ENCODE measurements at places on chromosomes 1 and 21. TPM values are rescaled to one million over a fixed set of nuclear protein-coding genes. Genes with fewer than 3 reads are reported as not detected.

VANGL1 gene
- 15.0 TPM for polyA plus RNA-seq

RAD54L gene
- 14.6 TPM for polyA plus RNA-seq

RYR2 gene
- polyA plus RNA-seq, result 7.8 TPM

MACF1 gene
- 441 TPM for polyA plus RNA-seq

TNNI3K gene
- polyA plus RNA-seq, result 1.6 TPM

GJB3 gene
- polyA plus RNA-seq, result 0.15 TPM

CD84 gene
- 2.6 TPM for polyA plus RNA-seq

HCRTR1 gene
- not detected for polyA plus RNA-seq

SYF2 gene
- 86.2 TPM for polyA plus RNA-seq

FAM163A gene
- polyA plus RNA-seq, result 0.06 TPM

RGL1 gene
- polyA plus RNA-seq, result 45.9 TPM

AVPR1B gene
- not detected for polyA plus RNA-seq

DVL1 gene
- 29.5 TPM for polyA plus RNA-seq

DYNLT5 gene
- polyA plus RNA-seq, result 11.3 TPM

RSPH1 gene
- 4.2 TPM for polyA plus RNA-seq

CACNA1S gene
- 0.11 TPM for polyA plus RNA-seq

Data from left lung (tissue), 14 donors.